ENCODE measurements at places on chromosomes 12 and 14.

- no peak for DNase-seq
Measured at GRCh38 chr12:131053567-131053966, 99.9 kb downstream of the ADGRD1 start.

DNA sequence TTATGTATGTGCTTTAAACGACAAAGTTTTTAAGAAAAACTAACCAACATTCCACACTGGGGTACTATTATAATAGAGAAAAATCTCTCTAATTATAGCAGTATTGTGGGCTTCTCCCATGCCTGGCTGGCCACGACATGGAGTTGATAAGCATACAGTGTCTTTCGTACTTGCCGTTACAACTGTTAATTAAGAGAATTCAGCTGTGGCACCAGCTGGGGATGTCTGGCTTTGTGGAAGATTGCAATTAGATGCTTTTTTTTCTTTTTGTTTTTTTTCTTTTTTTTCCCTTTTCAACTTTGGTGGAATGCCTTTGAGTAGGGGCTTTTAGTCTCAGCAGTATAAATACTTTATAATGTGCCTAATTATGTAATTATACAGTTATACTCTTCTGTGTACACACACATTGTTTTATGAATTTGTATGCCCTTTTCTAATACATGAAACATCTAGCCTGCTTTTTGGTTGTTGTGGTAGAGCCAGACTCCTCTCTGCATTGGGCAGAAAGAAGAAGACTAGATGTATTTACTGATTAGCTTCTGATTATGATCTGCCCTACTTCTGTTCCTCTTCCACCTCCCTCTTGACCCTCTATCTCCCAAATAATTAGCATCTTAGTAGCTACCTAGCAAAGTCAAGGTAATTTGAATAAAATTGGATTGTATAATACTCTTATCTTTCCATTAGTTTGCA is 76.4 kb downstream of the SUSD6 start:
- peak; percentile 61 for DNase-seq

GRCh38 chr14:105199093-105199492 is 18.0 kb upstream of the NUDT14 start:
- DNase-seq: no peak

DNA sequence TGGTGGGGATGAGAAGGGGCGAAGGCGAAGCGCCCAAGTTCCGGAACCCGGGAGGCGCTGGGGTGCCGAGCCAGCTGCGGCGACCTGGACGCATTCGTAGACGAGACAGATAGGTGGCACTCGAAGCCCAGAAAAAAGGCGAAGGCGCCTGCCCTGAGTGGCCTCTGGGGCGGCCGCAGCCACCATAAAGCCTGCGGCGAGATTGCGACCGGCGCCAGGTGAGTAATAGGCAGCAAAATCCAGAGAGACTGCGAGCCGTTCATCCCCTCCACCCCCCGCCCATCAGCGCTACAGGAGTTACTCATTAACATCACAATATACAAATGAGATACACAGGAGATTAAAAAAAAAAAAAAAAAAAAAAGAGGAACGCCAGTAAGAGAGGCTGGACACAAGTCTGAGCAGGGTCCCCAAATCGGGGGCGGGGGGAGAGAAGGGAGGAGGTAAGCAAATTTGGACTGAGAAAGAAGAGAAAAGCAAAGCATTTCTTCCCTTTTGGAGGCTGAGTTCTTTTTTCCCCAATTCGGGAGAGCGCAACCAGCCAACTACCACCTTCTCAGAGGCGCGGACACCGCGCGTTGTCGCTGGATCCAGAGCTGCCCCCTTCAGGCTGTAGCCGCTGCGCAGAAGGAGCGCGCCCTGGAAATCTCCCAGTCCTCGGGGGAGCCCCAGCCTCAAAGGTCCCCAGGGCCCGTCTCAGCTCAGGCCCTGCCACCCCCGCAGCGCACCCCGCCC is 15.7 kb downstream of the TBX3 start:
- no peak for DNase-seq

DNA sequence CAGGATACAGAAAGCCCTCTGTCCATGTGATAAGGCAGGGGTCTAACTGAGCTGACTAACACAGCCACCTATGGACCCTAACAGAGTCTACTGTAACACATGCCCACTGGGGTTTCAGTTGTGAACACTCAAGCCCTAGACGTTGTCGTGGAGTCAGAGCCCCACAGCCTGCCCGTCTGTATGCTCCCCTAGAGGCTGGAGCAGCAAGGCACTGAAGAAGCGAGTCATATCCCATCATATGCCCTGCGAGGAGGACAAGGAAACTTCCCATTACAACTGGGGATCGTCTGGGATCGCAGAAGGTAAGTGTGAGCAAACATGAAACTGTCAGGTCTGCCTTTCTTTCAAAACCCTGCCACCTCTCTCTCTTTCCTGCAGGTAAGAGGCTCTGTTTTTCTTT is 138.1 kb downstream of the GPR65 start:
- DNase-seq: no peak

DNA sequence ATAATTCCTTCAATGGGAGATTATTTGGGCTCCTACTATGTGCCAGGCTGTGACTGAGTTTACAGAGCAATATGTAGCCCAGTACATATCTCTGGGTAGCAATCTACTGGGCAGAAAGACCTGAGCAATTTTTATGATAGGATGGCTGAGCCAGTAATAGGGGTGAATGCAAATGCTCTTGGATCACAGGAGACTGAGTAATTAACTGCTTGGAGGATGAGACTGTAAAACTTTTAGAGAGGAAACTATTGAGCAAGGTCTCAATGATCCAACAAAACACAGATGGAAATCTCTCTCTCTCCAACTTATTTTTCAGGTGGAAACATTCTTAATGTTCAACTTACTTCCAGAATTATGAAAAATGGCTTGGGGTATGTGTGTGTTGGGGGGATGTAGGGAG is 402.2 kb downstream of the AEBP2 start:
- no peak for DNase-seq

DNA sequence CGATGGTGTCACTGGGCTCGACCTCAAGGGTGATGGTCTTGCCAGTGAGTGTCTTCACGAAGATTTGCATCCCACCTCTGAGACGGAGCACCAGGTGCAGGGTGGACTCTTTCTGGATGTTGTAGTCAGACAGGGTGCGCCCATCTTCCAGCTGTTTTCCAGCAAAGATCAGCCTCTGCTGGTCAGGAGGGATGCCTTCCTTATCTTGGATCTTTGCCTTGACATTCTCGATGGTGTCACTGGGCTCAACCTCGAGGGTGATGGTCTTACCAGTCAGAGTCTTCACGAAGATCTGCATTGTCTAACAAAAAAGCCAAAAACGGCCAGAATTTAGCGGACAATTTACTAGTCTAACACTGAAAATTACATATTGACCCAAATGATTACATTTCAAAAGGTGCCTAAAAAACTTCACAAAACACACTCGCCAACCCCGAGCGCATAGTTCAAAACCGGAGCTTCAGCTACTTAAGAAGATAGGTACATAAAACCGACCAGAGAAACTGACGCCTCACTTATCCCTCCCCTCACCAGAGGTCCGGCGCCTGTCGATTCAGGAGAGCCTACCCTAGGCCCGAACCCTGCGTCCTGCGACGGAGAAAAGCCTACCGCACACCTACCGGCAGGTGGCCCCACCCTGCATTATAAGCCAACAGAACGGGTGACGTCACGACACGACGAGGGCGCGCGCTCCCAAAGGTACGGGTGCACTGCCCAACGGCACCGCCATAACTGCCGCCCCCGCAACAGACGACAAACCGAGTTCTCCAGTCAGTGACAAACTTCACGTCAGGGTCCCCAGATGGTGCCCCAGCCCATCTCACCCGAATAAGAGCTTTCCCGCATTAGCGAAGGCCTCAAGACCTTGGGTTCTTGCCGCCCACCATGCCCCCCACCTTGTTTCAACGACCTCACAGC is 717 bp downstream of the UBC start:
- no peak for DNase-seq

Data from NCI-H2081 (cell line).